ENCODE measurements at places on chromosomes 13 and 19.

DNA sequence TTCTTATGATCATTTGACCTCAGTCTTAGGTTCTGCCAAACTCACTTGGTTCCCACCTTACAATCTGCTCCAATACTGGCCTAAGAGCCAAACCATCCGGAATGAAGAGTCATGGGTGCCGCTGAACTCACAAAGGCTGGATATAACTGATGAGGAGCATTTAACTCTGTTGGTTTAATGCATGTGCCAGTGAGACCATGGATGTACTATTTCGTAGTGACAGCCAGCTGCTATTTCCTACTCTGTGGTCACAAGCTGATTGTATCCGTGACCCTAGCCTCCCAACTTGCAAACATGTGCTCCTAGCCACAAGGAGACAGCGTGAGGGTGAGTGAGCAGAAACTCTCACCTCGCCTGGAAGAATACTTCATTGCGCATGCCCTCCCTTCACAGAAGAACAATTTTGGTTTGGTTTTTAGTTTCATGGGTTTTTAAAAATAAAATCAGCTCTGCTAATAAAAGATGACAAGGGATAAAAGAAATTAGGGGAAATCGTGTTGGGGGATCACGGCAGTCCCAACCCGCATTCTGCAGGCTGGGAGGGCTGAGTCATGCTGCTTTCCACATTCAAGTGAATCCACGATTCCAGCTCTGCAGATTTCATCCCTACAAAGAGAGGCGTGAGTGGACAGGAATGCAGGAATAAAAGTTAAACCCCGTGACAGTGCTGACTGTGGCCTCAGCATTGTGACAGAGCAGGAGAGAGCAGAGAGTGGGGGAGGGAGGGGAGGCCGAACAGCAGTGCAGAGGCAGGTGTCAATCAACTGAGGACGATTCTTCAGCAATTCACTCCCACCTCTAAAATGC, 66.8 kb upstream of the RAP2A start:
- no peak for DNase-seq

GRCh38 chr13:45481688-45482087, 16.9 kb downstream of the COG3 start:
- DNase-seq, result no peak

GRCh38 chr13:26606631-26607030, 49.1 kb downstream of the WASF3 start:
- DNase-seq, result no peak

DNA sequence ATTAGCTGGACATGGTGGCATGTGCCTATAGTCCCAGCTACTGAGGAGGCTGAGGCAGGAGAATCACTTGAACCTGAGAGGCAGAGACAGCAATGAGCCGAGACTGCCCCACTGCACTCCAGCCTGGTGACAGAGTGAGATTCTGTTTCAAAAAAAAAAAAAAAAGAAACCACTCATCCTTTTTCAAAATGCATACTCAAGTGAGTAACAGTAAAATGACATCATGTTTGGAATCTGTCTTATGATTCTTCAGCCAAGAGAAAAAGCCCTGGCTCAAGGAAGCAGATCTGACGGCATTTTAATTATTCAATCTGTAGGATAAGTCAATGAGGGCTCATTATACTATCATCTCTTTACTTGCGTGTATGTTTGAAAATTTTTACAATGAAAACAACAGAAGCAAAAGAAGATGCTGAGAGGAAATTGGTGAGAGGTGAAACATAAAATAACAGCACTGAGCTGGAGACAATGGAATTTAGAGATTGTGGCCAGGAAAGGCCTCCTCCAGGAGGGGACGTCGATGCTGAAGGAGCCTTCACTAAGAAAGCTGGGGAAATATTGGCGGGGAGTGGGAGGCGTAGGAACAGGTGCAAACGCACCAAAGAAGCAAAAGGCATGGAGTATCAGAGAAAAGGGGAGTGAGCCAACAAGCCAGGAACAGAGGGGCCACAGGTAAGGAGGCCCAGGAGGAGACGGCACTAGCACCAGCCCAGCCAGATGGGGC, 12.9 kb upstream of the CCNE1 start:
- no peak for DNase-seq

- no peak for DNase-seq
Measured at GRCh38 chr19:53953383-53953782, 9.4 kb upstream of the CACNG8 start.

DNA sequence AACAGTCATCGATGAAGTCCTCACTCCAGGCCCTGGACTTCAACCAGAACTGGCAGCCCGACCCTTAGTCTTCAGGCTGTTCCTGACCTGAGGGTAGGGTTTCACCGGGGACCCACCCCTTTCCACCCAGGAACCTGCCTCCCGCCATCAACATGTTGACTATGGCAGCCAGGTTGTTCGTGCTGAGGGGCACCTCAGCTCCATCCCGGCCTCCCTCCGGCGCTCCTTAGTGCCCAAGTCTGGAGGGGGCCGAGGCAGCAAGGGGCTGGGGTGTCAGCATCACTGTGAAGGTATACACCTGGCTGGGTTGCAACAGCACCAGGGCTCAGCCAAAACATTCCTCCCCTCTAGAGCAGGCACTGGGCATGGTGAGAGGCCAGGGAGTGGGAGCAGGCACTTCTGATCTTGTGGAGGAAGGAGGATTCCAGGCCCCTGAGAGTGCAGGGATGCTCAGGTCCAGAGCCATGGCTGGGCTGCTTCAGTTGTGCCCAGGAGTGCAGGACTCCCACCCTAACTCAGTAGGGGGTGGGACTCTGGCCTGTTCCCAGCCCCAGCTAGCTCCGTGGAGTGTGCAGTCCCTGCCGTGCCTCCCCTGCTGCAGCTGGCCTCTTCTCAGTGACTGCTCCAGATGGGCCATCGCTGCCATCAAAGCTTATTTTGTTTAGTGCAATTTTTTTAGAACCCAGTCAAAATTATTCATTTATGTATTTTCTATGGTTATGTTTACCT, 1445.9 kb downstream of the PCDH9 start:
- DNase-seq, result no peak

- DNase-seq, result no peak
Measured at GRCh38 chr13:72700509-72700908, 26.9 kb downstream of the MZT1 start.

DNA sequence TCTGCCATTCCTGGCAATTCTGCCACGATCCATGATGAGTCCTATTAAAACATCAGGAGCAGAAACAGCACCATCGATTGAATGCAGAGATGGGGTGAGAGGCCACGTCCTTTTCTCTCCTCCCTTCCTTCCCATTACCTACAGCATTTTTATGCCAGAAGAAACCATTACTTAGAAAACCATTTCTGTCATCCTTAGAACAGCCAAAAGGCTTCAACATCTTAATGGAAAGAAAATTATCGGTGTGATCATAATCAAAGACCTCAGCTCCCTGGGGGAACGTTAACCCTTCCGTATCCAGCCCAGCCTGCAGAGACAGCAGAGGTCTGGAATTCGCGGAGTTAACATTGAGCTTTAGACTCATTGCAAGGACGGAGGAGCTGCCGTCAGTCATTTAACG, 56.0 kb upstream of the SIAH3 start:
- no peak for DNase-seq

GRCh38 chr13:99778500-99778899, 193.1 kb downstream of the ZIC5 start:
- DNase-seq, result no peak

GRCh38 chr13:20127562-20128458, 33.0 kb downstream of the GJA3 start:
- no peak for DNase-seq

DNA sequence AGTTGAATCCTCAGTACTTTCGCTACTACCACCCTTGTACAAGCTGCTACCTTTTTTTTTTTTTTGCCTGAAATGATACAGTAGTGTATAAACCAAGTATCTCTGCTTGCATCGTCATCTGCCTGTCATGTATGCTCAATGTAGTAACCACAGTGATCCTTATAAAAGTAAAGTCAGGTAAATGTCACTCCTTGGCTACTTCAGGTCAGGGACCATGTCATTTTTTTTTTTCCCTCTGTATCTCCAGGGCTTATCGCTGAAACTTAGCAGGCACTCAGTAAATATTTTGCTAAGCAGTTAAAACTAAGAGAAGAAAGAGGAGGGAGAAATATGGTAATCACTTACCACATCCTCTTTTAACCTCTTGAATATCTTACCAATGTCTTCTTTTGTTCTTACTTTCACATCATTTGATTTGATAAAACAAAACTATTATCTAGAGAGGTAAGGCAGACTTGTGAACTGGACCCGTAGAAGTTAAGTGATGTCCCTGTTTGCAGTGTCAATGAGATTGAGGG, 96.8 kb upstream of the KLF12 start:
- DNase-seq, result no peak

- DNase-seq, result no peak
Measured at GRCh38 chr19:5081443-5082161, 112.7 kb downstream of the KDM4B start.

DNA sequence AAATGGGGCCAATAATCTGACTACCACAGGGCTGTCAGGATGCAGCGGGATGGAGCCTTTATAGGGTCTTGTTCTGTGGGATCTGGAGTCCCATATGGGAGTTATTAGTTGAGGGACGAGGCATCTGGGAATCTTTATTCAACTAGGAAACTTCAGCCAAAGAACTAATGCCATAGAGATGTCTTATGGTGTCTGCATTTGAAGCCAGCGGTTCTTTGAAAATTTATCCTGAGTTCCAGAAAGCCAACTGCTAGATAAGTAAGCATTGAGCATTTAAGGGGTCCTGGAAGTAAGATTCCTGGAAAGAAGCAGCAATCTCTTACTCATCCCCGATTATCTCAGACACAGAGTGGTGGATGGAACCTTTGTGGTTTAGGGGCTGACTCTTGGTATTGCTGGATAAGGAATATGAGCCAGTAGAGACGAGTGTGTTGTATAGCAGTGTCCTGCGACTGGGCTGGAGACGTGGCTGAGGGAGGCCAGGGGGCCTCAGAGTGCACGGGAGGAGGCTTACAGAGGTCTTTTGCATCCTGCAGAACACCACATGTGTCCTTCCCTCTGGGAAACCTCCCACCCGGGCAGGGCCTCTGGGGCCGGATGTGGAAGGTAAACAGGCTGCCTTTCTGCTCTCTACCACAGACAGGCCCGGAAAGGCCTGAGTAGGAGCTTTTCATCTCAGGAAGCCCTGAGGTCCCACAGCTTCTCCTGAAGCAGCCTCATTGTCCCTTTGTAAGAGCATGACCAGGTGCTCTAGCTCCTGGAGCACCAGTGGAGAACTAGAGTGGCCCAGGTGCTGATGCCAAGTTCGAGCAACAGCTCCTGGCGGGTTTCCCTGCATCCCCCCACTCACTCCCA, 28.8 kb downstream of the ACTN4 start:
- no peak for DNase-seq

- no peak for DNase-seq
Measured at GRCh38 chr13:109844396-109844795, 58.0 kb upstream of the IRS2 start.

DNA sequence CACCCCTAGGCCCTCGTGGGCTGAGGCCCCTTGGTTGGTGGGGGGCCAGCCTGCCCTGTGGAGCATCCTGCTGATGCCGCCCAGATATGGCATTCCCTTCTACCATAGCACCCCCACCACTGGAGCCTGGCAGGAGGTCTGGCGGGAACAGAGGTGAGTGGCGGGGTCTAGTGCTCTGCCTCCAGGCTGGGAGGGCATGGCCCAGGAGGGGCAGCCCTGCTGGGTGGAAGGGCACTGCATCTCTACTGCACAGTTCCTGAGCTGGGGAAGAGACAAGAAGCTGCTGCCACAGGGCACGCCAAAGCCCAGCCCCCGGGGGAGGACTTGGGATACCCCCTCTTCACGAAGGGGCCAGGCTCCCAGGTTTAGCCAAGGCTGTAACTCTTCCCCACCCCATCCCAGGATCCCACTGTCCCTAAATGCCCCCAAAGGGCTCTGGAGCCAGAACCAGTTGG, 2.4 kb upstream of the KMT2B start:
- no peak for DNase-seq

- no peak for DNase-seq
Measured at GRCh38 chr13:75739244-75739868, 103.2 kb downstream of the LMO7 start.

DNA sequence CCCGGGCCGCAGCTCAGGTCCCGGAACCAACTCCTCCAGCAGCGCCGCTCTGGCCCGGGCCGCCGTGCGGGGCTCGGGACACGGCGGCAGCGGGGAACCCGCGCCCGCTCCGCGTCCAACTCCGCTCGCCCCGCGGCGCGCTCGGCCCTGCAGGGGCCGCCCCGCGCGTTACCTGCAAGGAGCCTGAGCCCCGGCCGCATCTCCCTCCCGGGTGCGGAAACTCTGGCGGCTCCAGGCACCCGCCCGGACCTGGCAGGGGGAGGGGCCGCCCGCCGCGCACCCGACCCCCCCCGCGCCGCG, at the start of gene TMTC4:
Gene TMTC4 (minus strand): TSS at position 224 of the 300 bp plus-strand sequence. CDS start 4,433 bp downstream, outside the sequence.
- DNase-seq, result no peak

GRCh38 chr19:58196901-58197616, 14.2 kb downstream of the ZNF274 start:
- DNase-seq, result no peak

- peak; percentile 58 for DNase-seq
Measured at GRCh38 chr19:33302175-33302973, at the start of gene CEBPA. CEBPA (minus strand) TSS chr19:33302534; CDS start chr19:33302414, 120 bp downstream.

DNA sequence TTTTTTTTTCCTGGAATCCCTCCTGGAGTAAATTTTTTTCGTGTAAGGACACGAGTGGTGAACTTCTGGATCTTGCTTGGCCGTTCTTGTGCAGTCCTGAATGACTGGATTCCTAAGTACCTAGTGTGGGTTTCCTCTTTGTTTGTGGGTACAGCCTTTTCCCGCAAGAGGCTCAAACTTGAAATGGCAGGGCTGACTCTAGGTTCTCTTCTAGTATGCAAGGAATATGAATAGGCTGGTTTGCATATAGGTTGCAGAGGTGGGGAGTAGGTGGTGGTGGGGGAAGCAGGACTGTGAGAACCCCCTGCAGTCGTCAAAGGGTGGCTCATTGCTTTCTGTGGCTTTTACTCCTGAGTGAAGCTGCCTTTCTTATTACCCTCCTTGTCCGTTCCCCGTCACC, 13.6 kb downstream of the UBAC2 start:
- DNase-seq, result no peak

- DNase-seq, result no peak
Measured at GRCh38 chr13:32147976-32148375, 116.4 kb downstream of the FRY start.

DNA sequence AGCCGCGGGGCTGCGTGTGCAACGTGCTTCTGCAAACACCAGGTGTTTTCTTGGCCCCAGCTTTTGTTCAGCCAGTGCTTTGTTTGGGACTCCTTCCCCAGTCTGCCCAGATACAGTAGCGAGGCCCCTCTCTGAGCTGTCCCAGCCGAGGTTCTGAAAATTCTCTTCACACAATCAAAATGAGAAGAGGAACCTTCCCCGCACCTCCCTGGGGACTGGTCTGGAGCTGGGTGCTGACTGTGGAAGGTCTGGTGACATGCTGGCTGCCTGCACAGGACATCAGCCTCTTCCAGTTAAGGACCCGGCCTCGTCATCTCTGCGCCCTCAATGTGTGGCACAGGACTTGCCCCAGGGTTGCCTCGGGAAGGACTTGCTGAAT, 4.2 kb downstream of the ATP4A start:
- no peak for DNase-seq

- no peak for DNase-seq
Measured at GRCh38 chr13:103883164-103883563, 816.9 kb upstream of the SLC10A2 start.

DNA sequence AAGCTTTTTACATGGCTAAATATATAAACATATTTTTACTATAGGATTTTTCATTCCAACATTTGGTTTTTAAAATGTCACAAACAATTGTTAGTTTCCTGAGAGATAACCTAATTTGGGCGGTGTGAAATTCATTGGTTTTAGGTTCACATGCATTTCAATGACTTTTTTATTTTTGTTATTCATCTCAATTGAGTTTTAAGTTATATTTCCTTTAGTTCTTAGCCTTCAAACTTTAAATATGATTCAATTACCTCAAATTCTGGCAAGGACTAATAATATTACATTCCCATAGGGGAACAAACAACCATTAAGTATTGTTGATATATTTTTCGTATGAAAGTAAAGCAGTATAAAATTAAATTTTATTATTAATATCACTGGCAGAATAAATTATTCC, 265.3 kb downstream of the SLITRK6 start:
- no peak for DNase-seq
